ENCODE measurements at places on chromosomes 13 and 19. TPM values are rescaled to one million over a fixed set of nuclear protein-coding genes. Genes with fewer than 3 reads are reported as not detected.

PTPRH gene
- 2.4 TPM for total RNA-seq

SLITRK6 gene
- total RNA-seq, result 0.47 TPM

PLPPR3 gene
- 20.2 TPM for total RNA-seq

CPB2 gene
- total RNA-seq, result not detected

UNC13A gene
- 49.4 TPM for total RNA-seq

GNA15 gene
- total RNA-seq, result 5.7 TPM

NOTCH3 gene
- total RNA-seq, result 24.7 TPM

EML2 gene
- total RNA-seq, result 176 TPM

PRTN3 gene
- total RNA-seq, result 0.98 TPM

STOML3 gene
- not detected for total RNA-seq

PRSS57 gene
- not detected for total RNA-seq

C13orf42 gene
- not detected for total RNA-seq

FBXW9 gene
- total RNA-seq, result 8.8 TPM

DNAAF3 gene
- total RNA-seq, result 1.2 TPM

ZNF69 gene
- total RNA-seq, result 6.0 TPM

ERICH6B gene
- not detected for total RNA-seq

ATP8A2 gene
- total RNA-seq, result 73.3 TPM

SERPINE3 gene
- total RNA-seq, result 0.23 TPM

ZNF546 gene
- total RNA-seq, result 19.5 TPM

C19orf33 gene
- not detected for total RNA-seq

ZNF540 gene
- total RNA-seq, result 25.7 TPM

MAP4K1 gene
- total RNA-seq, result 7.1 TPM

KRI1 gene
- 19.6 TPM for total RNA-seq

LRRC63 gene
- 1.8 TPM for total RNA-seq

PTPRS gene
- 227 TPM for total RNA-seq

C19orf85 gene
- total RNA-seq, result not detected

TIMM44 gene
- total RNA-seq, result 45.2 TPM

ZSCAN4 gene
- total RNA-seq, result not detected

IRGC gene
- not detected for total RNA-seq

SBSN gene
- total RNA-seq, result not detected

C19orf67 gene
- total RNA-seq, result not detected

BLOC1S3 gene
- total RNA-seq, result 14.3 TPM

FREM2 gene
- total RNA-seq, result 2.4 TPM

SIGLEC12 gene
- total RNA-seq, result not detected

SKA3 gene
- total RNA-seq, result 0.71 TPM

ZNF284 gene
- 5.3 TPM for total RNA-seq

YJEFN3 gene
- 54.0 TPM for total RNA-seq

NEK3 gene
- 19.5 TPM for total RNA-seq

ZNF177 gene
- 8.8 TPM for total RNA-seq

CYP4F8 gene
- not detected for total RNA-seq

DKKL1 gene
- not detected for total RNA-seq

ZNF787 gene
- 23.9 TPM for total RNA-seq

INTS6 gene
- total RNA-seq, result 46.5 TPM

ZNF154 gene
- total RNA-seq, result 29.4 TPM

CXCL17 gene
- not detected for total RNA-seq

KCNN1 gene
- total RNA-seq, result 58.8 TPM

KIR3DL1 gene
- not detected for total RNA-seq

CYP2S1 gene
- 1.6 TPM for total RNA-seq

ACTN4 gene
- 445 TPM for total RNA-seq

CATSPERD gene
- total RNA-seq, result not detected

ZNF558 gene
- total RNA-seq, result 28.3 TPM

ZNF100 gene
- 11.4 TPM for total RNA-seq

CD70 gene
- not detected for total RNA-seq

ZNF677 gene
- total RNA-seq, result 21.3 TPM

HCST gene
- total RNA-seq, result 7.6 TPM

CEACAM3 gene
- total RNA-seq, result not detected

TMEM86B gene
- total RNA-seq, result 6.2 TPM

KLF5 gene
- 1.3 TPM for total RNA-seq

All from dorsolateral prefrontal cortex (tissue), 122 donors.